ENCODE measurements at places on chromosomes 7 and 10.

GRCh38 chr7:154685564-154685901 is 317.4 kb downstream of the PAXIP1 start:
- no peak for DNase-seq

DNA sequence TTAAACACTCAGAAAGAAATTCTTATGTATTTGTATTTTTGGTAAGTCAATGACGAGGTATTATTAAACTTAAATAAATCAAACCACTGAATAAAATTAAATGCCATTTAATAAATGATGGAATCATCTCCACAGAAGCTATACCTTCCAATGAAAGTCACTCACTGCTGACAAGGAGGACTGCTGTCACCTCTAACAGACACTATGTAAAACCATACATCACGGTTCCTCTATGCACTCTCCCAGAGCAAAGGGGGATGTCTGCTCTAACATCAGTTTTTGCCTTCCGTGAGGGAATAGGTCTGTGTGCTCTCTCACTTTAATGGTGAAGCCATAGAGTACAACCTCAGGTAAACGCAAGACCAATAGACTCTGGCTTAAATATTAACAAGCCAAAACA is 99.7 kb upstream of the DDC start:
- DNase-seq: no peak

DNA sequence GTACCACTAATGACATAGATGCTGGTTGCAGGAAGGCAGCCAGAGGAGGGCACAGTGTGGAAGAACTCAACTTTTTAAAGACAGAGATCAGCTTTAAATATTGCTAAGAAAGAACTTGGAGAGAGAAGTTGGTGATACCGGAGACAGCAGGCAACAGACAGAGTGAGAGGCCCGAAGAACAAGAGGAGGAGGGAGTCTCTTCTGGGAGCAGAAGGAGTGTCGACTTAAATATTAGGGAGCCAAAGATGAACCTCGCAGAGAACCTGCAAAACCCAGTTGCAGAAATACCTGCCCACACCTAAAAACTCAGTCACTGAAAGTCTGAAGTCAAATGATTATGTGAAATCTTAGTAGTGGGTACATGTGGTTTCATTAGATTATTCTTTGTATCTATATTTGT is 3.4 kb upstream of the WDR86 start:
- DNase-seq: no peak

DNA sequence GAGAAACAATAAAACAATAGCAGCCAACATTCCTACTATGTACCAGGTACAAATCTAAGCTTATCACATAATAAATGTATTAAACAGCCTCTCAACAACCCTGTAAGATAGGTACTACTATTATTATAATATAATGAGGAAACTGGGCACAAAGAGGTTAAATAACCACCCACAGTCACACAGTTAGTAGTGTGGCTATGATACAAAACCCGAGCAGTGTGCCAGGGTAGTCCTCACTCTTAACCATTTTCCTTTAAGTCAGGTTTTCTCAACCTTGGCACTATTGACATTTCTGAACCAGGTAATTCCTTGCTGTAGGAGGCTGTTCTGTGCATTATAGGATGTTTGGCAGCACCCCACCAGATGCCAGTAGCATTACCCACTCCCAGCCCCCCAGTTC is 48.8 kb downstream of the DNAJC1 start:
- DNase-seq: no peak

DNA sequence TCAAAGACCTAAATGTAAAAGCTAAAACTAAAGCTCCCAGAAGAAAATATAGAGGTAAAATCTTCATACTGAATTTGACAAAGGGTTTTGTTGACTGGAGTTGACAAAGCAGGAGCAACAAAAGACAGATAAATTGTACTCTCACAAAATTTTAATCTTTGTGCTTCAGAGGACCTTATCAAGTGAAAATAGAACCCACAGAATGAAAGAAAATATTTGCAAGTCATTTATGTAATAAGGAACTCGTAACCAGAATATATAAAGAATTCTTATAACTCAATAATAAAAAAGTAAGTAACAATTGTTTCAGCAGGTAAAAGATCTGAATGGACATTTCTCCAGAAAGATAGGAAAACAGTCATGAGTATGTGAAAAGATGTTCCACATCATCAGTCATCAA is 62.0 kb upstream of the SRRM3 start:
- DNase-seq: no peak

Measured in NCI-H524 (cell line).